ENCODE measurements at places on chromosomes 13 and 19.

DNA sequence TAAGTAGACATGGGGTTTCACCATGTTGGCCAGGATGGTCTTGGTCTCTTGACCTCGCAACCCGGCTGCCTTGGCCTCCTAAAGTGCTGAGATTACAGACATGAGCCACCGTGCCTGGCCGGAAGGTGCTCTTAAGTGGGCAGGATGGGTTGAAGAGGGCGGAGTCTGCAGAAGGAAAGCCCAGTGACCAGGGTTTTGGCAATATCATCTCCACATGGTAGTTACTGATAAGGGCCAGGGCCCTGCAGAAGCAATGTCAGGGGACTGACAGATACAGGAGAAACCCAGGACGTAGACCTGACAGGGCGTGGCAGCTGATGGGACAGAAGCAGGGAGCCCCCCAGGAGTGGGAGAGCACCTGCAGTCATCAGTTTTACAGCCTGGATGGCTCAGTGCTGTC, 45.7 kb upstream of the RNF113B start:
- no peak for DNase-seq

- DNase-seq, result no peak
Observed at GRCh38 chr13:97030705-97031452, 36.6 kb upstream of the OXGR1 start.

- DNase-seq, result no peak
Observed at GRCh38 chr19:16497837-16498236, 1.6 kb downstream of the C19orf44 start.

DNA sequence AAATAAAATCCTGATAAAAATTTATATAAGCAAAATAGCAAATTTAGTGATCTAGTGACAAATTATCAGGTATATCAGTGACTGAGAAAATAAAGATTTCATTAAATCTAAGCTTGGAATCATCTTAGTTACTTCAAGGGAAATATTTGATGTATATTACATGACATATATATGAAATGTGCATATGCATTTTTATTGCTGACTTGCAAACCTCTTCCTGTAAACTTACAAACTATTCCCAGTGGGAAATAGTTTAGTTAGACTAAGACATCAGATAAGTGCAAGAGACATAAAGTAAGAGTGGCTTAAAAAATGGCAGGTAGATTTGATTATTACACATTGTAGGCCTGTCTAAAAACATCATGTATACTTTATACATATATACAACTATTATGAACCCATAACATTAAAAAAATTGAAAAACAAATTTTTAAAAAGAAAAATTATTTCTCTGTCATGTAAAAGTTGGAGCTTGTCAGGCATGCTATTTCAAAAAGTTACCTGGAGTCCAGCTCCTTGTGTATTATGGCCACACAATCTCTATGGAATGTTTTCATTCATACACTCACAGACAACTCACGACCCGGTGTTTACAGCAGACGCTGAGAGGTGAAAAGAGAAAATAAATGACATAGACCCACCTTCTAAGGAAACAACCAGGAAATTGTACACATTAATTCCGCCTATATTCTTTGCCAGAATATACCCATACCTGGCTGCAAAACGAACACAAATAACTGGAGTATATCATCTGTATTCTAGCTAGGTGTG, 724.5 kb downstream of the SLITRK6 start:
- DNase-seq, result no peak

DNA sequence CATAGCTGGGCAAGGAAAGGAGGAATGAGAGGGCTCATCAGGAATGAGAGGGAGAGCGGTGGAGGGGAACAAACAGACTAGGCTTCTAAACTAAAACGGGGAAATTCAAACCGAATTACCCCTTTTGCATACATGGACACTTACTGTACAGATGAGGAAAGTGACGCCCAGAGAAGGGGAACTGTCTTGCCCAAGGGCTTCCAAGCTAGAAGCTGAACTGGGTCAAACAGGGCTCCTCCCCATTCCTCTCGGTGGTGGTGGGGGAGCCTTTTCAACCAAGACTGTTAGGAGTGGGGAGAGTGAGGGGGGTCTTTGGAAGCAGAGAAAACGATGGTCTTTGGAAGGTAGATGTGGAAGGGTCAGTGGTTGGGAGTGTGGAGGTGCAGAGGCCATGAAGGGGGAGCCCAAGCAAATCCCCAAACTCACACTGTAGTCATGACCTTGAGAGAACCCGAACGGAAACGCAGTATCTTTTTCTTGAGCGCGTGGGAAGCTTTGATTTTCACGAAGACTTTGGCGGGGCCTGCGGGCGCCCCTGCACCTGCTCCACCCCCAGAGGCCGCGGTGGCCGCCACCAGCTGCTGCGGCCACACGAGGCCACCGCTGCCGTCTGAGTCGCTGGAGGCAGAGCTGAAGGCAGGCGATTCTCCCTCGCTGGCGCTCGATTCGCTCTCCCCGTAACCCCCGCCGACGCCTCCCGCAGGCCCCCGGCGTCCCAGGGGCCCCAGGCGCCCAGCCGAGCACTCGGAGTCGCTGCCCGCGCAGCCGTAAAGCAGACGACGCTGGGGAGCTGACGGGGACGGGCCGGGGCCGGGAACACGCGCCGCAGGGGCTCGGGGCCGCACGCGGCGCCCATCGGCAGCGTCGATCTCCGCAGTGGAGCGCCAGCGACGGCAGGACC, 12.3 kb upstream of the GNG8 start:
- DNase-seq, result no peak

DNA sequence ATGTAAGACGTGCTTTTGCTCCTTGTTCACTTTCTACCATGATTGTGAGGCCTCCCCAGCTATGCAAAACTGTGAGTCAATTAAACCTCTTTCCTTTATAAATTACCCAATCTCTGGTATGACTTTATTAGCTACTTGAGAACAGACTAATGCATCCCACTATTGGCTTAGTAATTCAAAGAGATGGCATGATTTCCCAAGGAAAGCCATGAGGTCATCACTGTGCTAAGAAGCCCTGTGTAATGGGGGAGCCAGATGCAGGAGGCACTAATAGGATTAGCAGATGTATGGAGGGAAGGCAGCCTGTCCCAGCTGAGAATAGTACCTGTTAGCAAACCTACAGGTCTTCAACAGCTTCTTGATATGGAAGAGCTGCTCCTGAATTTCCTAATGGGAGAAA, 38.1 kb downstream of the RUBCNL start:
- no peak for DNase-seq

GRCh38 chr19:21699197-21699596, 68.2 kb downstream of the ZNF100 start:
- DNase-seq, result no peak

GRCh38 chr13:86581706-86582105, 782.5 kb upstream of the SLITRK6 start:
- no peak for DNase-seq

GRCh38 chr13:20424949-20425348, 100.7 kb downstream of the CRYL1 start:
- no peak for DNase-seq
